ENCODE measurements at places on chromosomes 16 and 17. TPM values are rescaled to one million over a fixed set of nuclear protein-coding genes. Genes with fewer than 3 reads are reported as not detected.

DNA sequence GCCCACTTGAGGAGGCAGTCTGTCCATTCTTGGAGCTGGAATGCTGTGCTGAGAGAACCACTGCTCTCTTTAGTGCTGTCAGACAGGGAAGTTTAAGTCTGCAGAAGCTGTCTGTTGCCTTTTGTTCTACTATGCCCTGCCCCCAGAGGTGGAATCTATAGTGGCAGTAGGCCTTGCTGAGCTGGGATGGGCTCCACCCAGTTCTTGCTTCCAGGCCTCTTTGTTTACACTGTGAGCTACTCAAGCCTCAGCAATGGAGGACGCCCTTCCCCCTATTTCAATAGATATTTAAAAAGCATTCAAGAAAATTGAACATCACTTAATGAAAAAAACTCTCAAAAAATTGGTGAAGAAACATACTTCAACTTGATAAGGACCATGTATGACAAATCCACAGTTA, 313.5 kb downstream of the PHKB start:
- H3K36me3 ChIP-seq = no peaks in the 10 kb centered on the region
- H3K27me3 ChIP-seq = no peaks in the 10 kb centered on the region
- no peak overlapping the region for H3K4me3 ChIP-seq
- no peak for DNase-seq
- H3K4me1 ChIP-seq = no peaks in the 10 kb centered on the region
- H3K27ac ChIP-seq = no peak overlapping the region

ABCA10 gene
- polyA plus RNA-seq = not detected

PGAP3 gene
- 26.5 TPM for polyA plus RNA-seq

DNA sequence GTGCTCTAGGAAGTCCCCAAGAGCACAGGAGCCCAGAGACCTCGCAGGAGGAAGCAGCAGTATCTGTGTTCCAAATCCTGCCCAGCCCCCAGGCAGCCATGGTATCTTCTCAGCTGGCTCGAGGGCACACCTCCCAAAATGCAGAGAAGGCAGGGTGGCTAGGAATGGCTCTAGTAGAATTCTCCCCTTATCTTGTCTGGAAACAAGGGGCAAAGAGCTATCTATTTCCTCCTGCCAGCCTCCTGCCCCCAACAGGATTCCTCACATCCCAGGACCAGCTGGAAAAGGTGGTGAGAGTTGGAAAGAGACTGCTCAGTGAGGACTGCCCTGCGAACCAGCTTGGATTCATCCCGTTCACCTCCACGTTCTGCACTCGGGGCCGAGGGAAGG, 8.6 kb upstream of the TSPOAP1 start:
- H3K4me3 ChIP-seq = peak overlapping the region; percentile 99
- H3K36me3 ChIP-seq = no peaks in the 10 kb centered on the region
- no peaks in the 10 kb centered on the region for H3K27me3 ChIP-seq
- H3K4me1 ChIP-seq = peaks cover 83% of the 10 kb centered on the region

DNA sequence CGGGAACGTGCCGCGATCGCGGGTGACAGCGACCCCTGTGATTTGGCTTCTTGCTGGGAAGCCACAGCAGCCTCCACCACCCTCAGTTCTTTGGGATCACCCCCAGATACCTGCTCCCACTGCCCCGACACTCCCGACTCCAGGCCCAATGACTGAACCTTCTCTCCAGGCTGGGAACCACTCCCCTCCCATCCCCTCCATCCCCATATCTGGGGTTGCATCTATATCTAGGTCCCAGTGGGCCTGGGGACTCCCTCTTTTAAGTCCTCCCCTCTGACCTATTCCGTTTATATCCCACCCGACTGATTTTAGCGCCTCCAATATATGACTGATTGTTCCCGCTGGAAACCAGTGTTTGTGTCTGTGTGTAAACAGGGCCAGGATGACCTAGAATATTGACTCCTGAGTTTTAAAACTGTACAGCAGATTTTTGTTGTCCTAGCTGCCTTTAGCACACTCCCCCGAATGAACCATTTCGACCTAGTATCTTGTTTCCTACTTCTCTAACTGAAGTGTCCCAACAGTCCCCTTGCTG, 667 bp downstream of the PSMD3 start:
- H3K4me3 ChIP-seq = peak overlapping the region; percentile 63
- no peak for DNase-seq
- H3K27ac ChIP-seq = peak overlapping the region; percentile 96
- peaks cover 34% of the 10 kb centered on the region for H3K4me1 ChIP-seq
- H3K36me3 ChIP-seq = peaks cover 22% of the 10 kb centered on the region

DNA sequence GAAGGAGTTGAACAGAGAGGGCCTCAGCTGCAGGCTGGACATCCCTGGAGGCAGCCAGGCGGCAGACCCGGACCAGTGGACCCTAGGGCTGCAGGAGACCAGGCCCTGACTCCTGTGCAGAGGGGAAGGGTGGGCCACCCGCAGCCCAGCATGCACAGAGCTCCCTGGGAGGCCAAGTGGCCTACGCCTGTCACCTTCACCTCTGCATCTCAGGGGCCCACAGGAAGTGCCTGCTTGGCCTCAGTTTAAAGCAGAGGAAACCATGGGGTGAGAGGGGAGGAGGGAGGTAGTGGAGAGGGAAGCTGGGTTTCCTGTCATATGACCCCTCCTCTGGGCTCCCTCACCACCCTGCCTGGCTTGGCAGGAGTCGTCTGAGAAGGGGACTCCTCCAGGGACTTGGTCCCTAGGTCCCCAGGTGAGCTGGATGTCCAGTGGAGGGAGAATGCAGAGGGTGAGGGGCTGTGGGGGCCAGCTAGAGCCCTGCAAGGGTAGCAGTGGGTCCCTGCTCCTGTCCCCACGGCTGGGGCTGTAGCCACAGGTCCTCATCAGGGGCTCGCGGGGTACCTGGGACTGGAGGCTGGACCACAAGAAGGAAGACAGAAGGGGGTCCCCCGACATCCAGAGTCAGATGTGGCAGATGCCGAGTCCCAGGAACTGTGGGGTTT, at the start of gene TMC8:
TSS of gene TMC8 (plus strand) at position 335 of the 665 bp plus-strand sequence. CDS start 818 bp downstream, outside the sequence.
- H3K27me3 ChIP-seq = no peaks in the 10 kb centered on the region
- H3K4me1 ChIP-seq = peaks cover 64% of the 10 kb centered on the region
- peak within 1 kb of the TSS; percentile 99 for H3K4me3 ChIP-seq
- H3K27ac ChIP-seq = peak within 1 kb of the TSS; percentile 81

DNA sequence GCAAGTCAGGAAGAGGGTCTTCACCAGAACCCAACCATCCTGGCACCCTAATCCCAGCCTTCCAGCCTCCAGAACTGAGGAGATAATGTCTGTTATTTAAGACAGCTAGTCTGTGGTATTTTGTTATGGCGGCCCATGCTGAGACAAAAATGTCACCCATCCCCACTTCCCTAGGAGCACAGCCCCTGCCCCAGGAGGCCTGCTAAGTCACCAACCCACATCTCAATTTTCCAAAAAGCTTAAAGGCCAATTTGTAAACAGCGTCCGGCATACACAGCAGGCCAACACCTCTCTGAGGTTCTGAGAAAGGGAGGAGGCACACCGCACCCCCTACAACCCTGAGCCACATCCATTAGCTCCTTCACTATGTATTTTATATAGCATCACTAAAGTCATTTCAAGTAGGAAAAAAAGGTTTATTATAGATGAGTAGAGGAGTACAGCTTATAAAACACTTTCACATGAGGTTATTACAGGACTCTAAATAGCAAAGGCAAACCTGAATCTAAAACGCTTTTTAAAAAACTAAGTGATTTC, 6.9 kb downstream of the TMEM170A start:
- H3K27me3 ChIP-seq = no peaks in the 10 kb centered on the region
- no peak for DNase-seq
- H3K4me1 ChIP-seq = peaks cover 46% of the 10 kb centered on the region

DNA sequence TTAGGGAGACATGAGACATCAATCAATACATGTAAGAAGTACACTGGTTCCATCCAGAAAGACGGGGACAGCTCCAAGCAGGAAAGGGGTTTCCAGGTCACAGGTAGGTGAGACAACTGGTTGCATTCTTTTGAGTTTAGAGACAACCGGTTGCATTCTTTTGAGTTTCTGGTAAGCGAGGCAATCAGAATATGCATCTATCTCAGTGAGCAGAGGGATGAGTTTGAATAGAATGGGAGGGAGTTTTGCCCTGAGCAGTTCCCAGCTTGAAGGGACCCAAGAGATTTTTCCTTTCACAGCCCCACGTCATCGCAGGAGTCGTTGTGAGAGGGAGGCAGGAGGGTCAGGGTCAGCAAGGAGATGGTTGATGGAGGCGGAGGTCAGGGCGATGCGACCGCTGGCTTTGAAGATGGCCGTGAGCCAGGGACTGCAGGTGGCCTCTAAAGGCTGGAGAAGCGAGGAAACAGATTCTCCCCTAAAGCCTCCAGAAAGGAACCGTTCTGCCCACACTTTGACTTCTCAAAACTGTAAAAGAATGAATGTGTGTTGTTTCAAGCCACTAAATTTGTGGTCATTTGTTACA, 36.5 kb downstream of the IRF8 start:
- H3K36me3 ChIP-seq = no peaks in the 10 kb centered on the region
- H3K4me3 ChIP-seq = no peak overlapping the region
- peak overlapping the region; percentile 55 for H3K27ac ChIP-seq
- no peak for DNase-seq
- peaks cover 34% of the 10 kb centered on the region for H3K4me1 ChIP-seq

GRCh38 chr17:76384222-76384986, at the start of gene SPHK1:
Gene SPHK1 (plus strand): TSS chr17:76384609. CDS start chr17:76385645, 1,036 bp downstream.
- H3K36me3 ChIP-seq = no peaks in the 10 kb centered on the region
- H3K4me3 ChIP-seq = peak within 1 kb of the TSS; percentile 64
- H3K4me1 ChIP-seq = peaks cover 20% of the 10 kb centered on the region
- no peaks in the 10 kb centered on the region for H3K27me3 ChIP-seq

EPX gene
- polyA plus RNA-seq = not detected

GRCh38 chr16:24139282-24139681, 116.9 kb upstream of the CACNG3 start:
- no peaks in the 10 kb centered on the region for H3K27me3 ChIP-seq
- H3K36me3 ChIP-seq = peaks cover 18% of the 10 kb centered on the region

GRCh38 chr17:80265205-80266068, 4.8 kb downstream of the RNF213 start:
- H3K27ac ChIP-seq = peak overlapping the region; percentile 67
- H3K4me1 ChIP-seq = peaks cover 75% of the 10 kb centered on the region
- H3K27me3 ChIP-seq = no peaks in the 10 kb centered on the region
- peak; percentile 84 for DNase-seq

DNA sequence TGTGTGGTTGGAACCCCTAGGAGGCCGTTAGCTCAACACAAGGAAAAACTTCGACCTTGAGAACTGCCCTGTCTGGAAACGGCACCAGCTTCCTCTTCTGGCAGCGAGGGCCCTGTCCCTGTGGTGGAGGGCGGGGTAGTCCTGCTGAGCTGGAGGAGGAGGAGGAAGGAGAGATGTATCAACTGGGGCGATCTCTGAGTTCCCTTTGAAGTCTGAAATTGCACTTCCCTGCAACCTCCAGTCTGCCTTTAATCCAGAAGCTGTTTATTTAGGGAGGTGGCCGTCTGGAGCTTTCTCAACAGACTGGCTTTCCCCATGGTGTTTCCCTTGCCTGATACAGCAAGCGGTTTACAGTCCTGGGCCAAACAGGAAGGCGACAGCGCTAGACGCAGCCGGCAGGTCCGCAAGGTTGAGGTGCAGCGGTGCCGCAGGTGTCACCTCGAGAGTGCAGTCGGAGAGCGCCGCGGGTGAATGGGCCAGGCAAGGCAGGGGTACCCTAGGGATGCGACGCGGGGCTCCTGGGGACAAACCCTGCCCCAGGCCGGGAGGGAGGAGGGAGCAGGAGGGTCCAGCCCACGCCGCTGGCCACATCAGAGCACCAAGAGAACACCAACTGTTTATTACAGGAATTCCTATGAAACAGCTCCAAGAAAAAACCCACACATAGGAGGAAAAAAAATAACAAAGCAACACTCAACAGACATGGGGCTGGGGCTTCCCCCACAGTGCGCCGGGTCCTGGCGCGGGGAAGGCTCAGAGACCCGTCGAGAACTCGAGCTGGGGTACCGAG, 11.4 kb upstream of the MRPS23 start:
- no peak overlapping the region for H3K27ac ChIP-seq
- H3K27me3 ChIP-seq = no peaks in the 10 kb centered on the region
- H3K36me3 ChIP-seq = no peaks in the 10 kb centered on the region
- DNase-seq = peak; percentile 27
- peaks cover 13% of the 10 kb centered on the region for H3K4me1 ChIP-seq
- H3K4me3 ChIP-seq = peak overlapping the region; percentile 66

NAT9 gene
- 19.1 TPM for polyA plus RNA-seq

DNA sequence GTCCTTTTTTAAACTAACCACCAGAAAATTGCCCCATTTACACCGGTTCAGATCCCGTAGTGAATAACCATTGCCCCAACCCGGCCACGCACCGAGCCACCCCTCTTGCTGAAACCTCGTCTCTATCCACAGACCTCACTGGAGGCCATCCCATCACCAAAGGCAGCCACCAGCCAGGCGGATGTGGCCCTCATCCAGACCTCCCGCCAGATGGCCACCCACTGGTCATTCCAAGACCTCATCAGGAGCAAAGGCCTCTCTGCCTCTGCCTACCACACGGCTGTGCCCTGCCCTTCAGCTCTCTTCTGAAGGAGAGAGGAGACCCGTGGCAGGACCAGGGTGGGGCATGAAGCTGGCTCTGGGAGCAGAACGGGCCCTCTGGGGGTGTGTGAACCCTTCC, 38.2 kb upstream of the CDH5 start:
- H3K4me1 ChIP-seq = no peaks in the 10 kb centered on the region
- H3K27ac ChIP-seq = no peak overlapping the region
- H3K27me3 ChIP-seq = no peaks in the 10 kb centered on the region
- H3K4me3 ChIP-seq = no peak overlapping the region
- H3K36me3 ChIP-seq = no peaks in the 10 kb centered on the region
- DNase-seq = no peak

- H3K4me3 ChIP-seq = no peak within 1 kb of the TSS
- H3K36me3 ChIP-seq = no peaks in the 10 kb centered on the region
- H3K27me3 ChIP-seq = peaks cover 12% of the 10 kb centered on the region
- peaks cover 3% of the 10 kb centered on the region for H3K4me1 ChIP-seq
- no peak within 1 kb of the TSS for H3K27ac ChIP-seq
- no peak for DNase-seq
Observed at GRCh38 chr17:12789481-12790248, at the start of gene ARHGAP44. Gene ARHGAP44 (plus strand): TSS chr17:12789498. CDS start chr17:12789839, 341 bp downstream.

DNA sequence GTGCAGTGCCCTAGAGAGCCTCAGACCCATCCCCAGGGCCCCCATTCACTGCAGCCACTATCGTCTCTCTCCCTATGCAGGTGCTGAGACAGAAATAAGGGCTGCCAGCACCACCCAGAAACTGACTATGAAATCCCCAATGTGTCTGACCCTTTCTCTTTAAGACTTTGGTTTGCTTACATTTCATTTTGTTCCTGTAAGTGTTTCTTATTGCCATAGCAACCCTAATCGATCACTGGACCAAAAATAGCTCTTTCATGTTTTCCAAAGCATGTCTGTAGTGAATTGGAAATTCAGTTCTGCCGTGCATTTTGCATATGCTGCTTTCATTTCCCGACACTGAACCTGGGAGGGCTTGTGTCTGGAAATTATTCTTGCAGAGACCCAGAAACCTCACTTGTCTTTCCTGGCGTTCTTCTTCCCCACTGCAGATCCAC, 148.7 kb upstream of the NOL11 start:
- no peak for DNase-seq
- no peak overlapping the region for H3K27ac ChIP-seq
- H3K36me3 ChIP-seq = peaks cover 13% of the 10 kb centered on the region
- no peaks in the 10 kb centered on the region for H3K27me3 ChIP-seq

GRCh38 chr17:57370619-57371018, 114.3 kb downstream of the MSI2 start:
- no peak overlapping the region for H3K27ac ChIP-seq
- no peak for DNase-seq
- no peak overlapping the region for H3K4me3 ChIP-seq
- no peaks in the 10 kb centered on the region for H3K27me3 ChIP-seq
